CD4-positive, alpha-beta memory T cell (primary cell): ENCODE measurements at places on chromosomes 2 and 18.

DNA sequence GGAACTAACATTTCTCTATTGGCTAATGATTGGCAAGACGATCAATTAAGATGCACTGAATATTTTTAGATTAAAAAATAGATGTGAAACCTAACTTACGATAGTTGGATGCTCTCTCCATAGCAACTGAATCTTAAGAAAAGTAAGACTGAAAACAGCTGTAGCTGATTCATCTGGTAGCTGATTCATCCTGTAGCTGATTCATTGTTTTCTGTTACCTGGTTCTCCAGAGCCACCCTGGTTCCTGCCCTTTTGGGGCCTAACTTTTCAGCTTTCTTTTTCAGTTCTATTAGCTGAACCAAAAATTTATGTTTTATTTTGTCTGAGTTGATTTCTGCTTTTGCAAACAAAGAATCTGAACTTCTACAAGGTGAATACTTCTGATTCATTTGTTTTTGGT, 22.7 kb upstream of the SPR start:
- no peak for DNase-seq

DNA sequence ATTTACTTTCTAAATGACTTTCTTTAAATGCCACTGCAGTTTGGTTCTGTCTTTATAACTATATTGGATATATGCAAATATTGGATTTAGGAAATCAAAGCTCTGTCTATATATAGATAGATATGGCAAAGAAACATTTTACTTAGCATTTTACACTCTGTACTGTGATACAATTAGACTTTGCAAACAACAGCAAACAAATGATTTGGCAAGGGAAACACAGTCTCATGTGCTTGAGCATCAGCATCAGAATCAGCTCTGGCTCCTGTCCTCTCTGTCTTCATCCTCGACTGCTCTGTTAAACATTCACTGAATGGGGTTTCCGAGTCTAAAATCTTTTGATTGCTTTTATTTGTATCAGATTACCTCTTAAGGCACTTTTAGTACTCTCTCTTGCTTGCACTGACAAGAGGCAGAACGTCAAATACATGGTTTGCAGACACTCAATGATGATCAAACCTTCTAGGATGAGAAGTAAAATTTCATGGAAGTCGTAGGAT, 176.8 kb upstream of the LRP1B start:
- DNase-seq = no peak

- DNase-seq = no peak
These were observed 278.4 kb downstream of the AGPS start for GRCh38 chr2:177670791-177671535.

GRCh38 chr2:67036444-67036843, 360.7 kb upstream of the ETAA1 start:
- DNase-seq = no peak

DNA sequence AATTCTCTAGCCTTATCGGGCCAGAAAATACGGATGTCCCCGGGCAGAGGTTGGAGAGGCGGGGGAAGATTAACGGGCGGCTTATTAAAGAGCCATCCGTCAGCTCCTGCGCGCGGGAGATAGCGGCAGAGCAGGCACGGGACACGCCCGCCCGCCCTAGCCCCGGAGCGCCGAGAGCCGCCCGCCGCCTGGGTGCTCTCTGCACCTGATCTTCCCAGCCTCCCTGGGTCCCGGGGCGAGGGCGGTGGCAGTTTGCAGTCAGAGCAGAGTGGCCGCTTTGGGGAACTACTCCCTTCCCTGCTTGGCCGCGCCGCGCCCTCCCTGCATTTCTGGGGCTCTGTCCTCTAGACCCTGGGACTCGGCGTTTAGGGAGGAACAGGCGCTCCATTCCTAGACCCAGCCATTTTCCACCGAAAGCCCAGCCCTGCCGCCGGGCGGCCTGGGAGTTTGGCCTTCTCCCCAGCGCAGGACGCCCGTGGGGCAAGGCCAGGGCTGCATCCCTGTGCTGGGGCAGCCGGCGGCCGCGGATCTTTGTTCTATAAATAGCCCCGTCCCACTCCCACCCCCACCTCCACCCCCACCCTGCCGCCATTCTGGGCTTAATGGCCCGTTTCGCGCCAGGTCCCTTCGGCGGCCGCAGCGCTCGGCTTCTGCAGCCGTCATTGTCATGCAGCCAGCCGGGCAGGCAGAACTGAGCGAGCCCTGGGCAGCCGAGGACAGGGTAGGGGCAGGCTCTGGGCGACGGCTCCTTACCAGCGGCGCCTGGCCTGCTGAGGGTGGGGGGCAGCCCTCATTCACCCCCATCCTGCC, 6.6 kb downstream of the GAD1 start:
- DNase-seq = no peak

- DNase-seq = no peak
These were observed 6.7 kb downstream of the CYP27A1 start for GRCh38 chr2:218788529-218789255.

- DNase-seq = no peak
These were observed 35.2 kb upstream of the CD207 start for GRCh38 chr2:70870790-70871189.

DNA sequence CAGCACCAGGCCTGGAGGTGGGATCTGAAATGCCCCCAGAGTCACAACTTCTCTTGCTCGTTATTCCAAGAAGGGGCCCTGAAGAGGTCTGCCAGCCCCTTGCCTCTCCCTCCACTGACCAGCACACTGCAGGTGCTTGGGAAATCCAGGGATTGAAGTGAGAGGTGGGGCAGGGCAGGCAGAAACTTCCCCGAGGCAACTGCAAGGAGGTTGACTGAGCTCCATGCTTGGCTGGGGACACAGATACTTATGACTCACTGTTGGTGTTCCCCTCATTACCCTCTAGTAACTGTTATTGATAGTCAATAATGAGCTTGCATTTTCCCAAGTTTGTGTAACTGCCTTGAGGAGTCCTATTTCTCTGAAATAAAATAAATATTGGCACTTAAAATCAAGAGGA, 47.5 kb downstream of the MARCO start:
- DNase-seq = no peak

DNA sequence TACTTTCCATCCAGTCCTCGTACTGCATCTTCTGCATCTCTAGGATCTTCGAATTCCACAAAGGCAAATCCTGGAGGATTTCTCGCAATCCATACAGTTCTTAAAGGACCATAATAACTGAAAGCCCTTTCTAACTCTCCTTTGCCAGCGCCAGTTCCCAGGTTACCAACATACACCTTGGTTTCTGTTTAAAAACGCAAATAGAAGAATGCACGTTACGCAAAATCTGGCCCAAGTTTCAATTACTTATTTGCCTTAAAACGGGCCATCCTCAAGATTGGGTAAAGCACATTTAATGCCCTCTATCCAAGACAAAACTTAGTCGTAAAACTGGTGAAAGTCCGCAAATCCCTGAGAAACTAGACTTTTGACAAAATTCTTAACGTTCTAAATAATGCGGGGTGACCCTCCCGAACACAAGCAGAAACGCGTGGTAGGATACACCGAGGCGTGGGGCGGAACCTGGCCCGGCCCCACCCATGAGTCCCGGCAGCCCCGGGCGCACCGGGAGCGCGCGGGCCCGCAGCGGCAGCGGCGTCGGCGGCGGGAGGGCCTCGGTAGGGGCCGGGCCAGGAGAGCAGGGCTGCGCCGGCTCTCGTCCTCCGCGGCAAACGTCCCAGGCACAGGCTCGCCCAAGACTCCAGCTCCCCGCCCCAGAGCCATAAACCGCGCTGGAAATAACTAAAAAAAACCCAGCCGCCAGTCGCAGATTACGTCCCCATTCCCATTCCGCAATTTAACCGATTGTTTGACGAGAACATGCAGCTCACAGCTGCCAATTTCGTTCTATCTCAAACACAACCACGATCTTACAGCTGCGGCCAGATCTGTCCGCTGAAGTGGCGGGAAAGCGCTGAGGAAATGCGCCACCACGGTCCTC, 910 bp downstream of the SRSF7 start:
- DNase-seq = peak; percentile 60

- no peak for DNase-seq
These were observed 29.9 kb upstream of the REG3A start for GRCh38 chr2:79189465-79189864.

DNA sequence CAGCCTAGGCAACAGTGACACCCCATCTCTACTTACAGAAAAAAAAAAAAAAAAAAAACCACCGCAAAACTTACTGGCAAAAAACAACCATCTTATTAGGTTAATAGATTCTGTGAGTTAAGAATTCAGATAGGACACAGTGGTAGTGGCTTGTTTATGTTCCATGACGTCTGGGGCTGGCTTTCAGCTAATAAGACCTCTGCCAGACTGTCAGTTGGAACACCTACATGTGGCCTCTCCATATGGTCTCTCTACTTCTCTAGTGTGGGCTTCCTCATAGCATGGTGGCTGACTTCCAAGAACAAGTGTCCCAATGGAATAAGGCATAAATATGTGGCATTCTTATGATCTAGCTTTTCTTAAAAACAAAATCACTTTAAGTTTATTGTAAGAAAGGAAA, 94.0 kb upstream of the OTX1 start:
- no peak for DNase-seq

DNA sequence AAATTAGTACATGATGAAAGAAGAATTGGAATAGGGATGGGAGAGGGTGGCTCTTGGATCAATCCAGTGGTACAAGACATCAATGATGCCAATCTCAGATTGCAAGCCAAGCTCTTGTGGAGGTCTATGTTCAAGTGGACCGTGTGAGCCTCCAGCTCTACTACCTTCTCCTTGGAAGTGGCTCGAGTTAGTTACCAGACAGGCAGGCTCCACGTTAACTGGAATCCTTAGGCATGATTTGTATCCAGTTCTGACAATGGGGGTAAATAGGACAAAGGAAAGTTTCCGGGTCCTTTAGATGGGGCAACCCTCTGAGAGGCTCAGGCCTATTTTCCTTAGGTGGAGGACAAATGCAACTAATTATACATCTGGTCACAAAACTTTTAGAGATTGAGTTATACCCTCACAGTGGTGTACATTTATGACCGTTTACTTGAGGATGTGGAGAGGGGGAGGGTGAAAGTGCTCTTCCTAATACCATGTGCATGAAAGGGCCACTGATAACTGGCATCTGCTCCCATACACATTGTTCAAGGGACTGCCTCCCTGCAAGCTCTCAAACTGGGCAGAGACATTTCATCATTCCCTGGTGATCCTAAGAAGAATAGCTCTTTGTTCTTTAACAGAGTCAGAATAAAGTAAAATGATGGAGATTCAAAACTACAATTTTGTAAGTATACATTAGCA, 180.2 kb downstream of the SOCS6 start:
- no peak for DNase-seq

GRCh38 chr2:20838016-20838415, 15.1 kb upstream of the LDAH start:
- DNase-seq = no peak

DNA sequence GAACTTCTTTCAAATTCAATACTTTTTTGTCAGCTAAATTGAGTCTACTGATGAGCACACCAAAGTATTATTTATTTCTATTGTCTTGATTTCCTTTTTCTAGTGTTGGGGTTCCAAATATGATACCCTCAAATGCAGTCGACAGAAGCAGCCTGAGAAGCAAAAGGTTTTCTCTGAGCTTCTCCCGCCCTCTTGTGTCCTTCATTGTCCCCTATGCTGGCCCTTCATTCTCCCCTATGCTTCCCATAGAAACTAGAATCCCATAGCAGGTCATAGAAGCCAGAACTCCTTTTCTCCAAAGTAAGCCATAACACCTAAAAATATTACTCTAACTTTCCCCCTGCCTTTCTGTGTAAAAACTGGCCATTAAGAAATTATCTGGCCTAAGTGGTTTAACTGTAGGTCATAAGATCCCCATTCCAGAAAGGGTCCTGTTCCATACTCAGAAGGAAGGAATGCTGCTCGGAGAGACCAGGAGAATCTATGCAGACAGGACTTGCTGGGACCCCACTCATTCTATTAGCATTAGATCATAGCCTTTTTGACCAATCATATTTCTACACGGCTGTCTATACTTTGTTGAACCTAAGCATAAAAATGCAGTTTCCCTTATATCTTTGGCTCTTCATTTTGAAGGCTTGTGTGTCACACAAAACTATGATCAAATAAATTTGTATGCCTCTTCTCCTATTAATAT, 764.6 kb upstream of the PKDCC start:
- no peak for DNase-seq

DNA sequence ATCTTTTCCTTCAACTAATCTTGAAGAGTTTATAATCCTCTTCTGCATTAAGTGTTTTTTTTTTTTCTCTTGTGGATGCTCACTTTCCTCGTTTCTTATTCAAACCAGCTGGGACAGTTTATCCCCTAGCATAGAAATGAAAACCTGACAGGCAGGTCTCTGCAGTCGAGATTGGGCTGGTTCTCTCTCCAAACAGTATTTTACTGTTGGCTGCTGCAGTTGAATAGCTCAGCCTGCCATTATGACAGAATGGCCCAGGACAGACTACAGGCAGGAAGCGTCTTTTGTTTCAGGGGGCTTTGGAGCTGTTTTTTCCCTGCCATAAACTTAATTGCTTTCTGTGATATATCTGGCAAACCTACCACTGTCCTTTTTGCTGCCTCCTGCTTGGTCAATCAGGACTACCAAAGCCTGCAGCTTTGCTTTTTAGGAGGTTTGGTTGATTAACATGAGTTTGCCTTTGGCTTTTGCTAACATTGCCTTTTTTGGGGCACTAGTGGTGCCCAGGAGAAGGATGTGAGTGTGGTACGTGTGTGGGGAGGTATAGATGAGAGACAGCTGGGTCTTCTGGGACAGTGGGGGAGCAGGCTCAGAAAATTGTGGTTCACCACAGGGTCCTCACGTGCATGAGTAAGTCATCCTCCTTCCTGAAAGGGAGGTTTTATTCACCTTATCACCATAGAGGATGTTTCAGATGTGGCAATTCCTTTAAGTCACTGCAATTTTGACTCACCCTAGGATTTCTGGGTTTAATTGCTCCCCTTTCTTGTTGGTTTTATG, 128.7 kb downstream of the LYPD6B start:
- DNase-seq = peak; percentile 18

DNA sequence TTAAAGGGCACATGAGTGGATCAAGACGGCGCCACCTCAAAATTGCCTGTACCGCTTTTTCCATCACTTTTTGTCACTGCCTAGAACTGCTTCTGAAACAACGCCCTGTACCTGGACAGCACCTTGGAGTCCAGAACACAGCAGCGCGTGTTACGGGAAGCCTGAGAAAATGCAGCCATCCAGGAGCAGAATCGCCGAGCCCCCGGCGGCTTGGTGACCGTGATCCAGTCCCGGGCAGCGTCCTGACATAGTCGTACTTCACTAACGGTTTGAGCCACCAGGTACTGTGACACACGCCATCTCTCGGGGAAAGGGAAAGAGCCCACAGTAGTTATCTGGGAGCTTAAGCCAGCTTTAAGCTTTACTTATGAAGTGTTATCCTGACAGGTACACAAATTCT, 168.9 kb upstream of the SALL3 start:
- DNase-seq = no peak

GRCh38 chr2:186590759-186591505, 1.1 kb downstream of the ITGAV start:
- DNase-seq = peak; percentile 61
